ENCODE measurements at places on chromosomes 6 and 20.

- no peak for DNase-seq
Measured at GRCh38 chr6:37741757-37742400, 44.2 kb upstream of the MDGA1 start.

- peak; percentile 38 for DNase-seq
Measured at GRCh38 chr6:2725999-2726567, 24.6 kb downstream of the MYLK4 start.

DNA sequence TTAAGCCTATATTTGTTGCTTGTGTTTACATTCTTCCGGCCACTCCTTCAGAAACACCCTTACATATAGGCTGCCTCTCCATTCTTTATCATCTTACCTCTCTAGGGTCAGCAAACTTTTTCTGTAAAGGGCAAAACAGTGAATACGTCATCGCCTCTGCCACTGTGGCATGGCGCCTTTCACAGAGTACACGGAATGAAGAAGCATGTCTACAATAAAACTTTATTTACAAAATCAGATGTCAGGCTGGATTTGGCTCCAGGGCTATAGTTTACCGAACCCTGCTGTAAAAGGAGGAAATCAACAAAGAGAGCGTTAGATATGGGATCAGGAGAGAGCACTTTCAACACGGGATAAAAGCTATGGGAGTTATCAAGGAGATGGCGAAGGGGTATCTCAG is 9.3 kb upstream of the NCR2 start:
- no peak for DNase-seq

DNA sequence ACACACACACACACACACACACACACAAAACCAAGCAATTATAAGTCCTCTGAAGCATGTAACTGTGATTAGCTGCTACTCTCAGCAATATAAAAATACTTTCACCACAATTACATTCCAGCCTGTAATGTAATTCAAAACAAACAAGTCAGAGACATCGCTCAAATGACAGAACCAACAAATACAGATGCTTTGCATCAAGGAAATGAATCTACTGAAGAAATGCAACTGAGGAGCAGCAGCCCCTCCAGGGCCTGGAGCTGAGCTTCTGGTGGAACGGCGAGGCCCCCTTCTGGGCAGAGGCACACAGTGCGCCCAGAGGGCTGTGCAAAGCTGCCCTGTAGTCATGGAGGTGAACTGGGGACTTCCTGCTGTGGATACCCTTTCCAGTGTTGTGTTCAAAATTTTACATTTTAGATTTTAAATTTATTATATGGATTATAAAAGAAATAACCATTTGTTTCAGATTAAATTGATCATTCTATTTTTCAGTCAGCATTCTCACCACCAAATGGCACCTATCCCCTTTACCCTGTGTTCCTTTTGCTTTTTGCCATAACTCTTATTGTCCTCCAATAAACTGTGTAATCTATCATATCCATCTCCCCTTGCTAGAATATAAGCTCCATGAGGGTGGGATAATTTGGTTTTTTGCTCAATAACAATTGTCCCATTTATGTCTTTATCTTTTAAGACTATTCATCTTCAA is 23.2 kb downstream of the ADAT2 start:
- peak; percentile 35 for DNase-seq

GRCh38 chr6:17959302-17959701 is 28.1 kb downstream of the KIF13A start:
- no peak for DNase-seq

- no peak for DNase-seq
Measured at GRCh38 chr6:165817771-165818170, 154.7 kb upstream of the PDE10A start.

GRCh38 chr20:25339608-25340007 is 51.0 kb downstream of the ABHD12 start:
- DNase-seq: no peak

- no peak for DNase-seq
Measured at GRCh38 chr20:1381753-1382591, 10.9 kb downstream of the FKBP1A start.

GRCh38 chr20:3646067-3646440 is 17.1 kb downstream of the GFRA4 start:
- DNase-seq: no peak

- DNase-seq: no peak
Measured at GRCh38 chr20:31719644-31720485, 2.8 kb downstream of the BCL2L1 start.

Data from GM12891 (cell line).